Stimulated activated CD4-positive, alpha-beta T cell treated with anti-CD3 and anti-CD28 coated beads, Interleukin-4, amount 100 ng/mL, for 4 hours (primary cell): ENCODE measurements at places on chromosomes 7 and 10.
A peak's percentile ranks its signal among the peaks of the same experiment; 100 is the strongest.

DNA sequence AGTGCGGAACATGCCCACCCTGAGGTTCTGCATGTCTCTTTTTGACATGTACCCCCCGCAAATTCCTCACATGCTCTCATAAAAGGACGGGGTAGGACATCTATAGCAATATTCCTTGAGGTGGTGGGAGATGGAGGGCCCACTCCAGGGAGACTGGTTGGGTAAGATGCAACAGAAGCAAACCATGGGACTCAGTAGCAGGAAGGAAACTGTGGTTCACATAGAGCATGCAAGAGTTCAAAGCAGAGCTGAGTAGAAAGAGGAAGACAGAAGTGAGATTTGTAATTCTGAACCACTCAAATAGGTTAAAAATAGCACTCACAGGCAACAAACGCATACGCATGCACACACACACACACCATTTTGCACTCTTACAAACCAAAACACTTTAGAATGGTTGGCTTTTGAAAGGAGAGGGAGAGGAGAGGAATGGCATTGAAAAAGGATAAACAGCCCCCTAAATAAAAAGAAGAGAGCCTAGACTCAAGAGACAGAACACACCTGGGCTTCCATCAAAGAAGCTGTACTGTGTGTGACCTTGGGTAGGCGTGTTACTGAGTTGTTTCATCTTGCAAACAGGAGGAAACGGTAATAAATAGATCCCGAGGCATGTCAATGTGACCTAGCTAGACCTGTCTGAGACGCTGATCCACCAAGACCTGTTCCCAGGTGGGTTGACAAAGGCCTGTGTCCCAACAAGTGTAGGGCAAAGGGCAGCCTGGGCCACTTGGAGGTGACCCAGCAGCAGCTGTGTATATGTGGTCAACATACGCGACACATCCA, 77.6 kb upstream of the LRRC4 start:
- no peak for DNase-seq

- no peak for DNase-seq
Measured at GRCh38 chr10:44982114-44982460, 3.5 kb upstream of the DEPP1 start.

GRCh38 chr7:111090846-111091245, at the start of gene LRRN3:
TSS of gene LRRN3 (plus strand) at chr7:111091127. CDS start at chr7:111122773, 31,646 bp downstream.
- DNase-seq = peak; percentile 48

- no peak for DNase-seq
Measured at GRCh38 chr10:76301950-76302349, 870.5 kb downstream of the LRMDA start.

DNA sequence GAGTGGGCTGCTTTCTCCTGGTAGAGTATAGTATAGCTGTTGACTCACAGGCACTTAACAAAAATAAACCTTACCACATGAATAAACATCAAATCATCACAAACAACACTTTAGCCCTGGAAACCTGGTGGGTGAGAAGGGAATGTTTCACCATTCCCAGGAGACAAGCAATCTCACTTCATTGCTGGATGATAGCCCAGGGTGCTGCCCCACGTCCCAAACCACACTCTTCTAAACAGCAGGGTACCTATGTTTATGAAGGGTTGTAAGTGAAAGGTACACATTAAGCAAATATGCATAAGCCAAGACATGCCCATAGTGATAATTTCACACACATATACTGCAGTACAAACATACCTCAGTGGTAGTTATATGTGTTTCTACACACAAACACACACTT, 276.2 kb downstream of the FGFR2 start:
- no peak for DNase-seq

DNA sequence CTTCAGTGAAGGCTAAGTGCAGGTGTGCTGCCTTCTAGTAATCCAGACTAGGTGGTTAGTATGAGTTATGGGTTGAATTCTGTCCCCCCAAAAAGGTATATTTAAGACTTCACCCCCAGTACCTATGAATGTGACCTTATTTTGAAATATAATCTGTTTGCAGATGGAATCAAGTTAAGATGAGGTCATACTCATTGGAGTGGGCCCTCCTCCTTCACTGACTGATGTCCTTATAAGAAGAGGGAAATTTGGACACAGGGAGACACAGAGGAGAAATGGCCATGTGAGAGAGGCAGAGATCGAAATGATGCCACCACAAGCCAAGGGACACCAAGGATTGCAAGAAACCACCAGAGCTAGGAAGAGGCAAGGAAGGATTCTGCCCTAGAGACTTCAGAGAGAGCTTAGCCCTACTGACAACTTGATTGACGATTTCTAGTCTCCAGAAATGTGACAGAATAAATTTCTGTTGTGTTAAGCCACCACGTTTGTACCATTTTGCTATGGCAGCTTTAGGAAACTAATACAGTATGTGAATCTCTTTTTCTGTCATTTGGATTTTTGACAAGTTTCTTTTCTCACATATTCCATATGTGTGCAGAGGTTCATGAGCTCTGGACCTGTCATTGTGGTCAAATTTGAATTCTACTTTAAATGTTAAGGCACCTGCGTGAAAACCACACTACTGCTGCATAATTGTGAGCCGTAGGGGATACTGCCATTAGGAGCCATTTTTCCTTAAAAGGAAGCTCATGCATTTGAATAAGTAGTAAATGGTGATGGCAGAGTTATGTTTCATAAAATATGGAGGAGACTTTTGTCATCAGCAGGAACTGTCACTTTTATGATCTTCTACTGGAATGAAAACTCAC, 2.6 kb upstream of the RPA3 start:
- DNase-seq = no peak

GRCh38 chr7:77318019-77318418, 98.1 kb downstream of the GSAP start:
- DNase-seq = no peak

DNA sequence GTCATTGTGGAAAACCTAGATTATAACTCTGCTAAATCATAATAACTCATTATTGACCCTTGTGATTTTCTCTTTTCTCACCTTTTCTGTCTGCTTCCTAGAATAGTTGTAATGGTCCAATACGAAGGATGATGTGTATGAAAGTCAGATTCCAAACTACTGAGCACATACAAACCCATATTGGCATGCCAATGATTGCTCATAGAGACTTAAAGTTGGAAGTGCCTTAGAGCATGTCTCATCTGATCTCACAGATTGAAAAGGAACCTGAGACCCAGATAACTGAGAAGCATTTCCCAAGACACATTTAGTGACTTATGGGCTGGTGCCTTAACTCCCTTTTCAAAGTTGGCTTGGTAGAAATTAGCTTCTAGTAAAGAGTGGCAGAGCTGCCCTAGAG, 594.3 kb downstream of the REEP3 start:
- no peak for DNase-seq

DNA sequence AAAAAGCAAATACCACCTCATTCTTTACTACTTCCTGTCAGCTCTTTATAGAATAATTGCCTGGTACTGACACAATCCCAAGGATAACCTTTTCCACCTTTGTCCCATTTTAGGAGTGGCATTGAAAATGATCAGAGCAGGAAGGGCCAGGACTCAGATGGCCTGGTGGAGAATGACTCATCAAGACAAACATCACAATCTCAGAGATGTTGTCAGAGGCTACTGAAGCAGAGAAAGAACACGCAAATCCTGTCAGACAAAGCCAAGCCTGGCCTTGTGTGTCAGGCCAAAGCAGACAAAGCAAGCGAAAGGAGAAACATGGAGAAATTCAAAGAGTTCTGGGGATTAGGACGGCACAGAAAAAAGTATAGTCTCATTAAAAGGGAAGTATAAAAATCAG, 40.9 kb downstream of the NSUN6 start:
- DNase-seq = no peak

DNA sequence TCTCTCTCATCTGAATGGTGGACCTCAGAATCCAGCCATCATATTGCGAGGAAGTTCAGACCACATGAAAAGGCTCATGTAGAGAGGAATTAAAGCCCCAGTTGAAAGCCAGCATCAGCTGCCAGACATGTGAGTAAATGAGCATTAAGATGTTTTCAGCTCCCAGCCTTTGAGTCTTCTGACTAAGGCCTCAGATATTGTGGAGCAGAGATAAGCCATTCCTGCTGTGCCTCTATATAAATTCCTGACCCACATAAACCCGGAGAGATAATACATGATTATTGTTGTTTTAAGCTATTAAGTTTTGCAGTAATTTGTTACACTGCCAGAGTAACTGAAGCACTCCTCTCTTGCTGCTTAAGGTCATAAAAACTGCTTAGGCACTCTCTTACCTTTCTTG, 14.6 kb downstream of the FAM149B1 start:
- DNase-seq = no peak

- no peak for DNase-seq
Measured at GRCh38 chr10:31343009-31343408, 24.0 kb downstream of the ZEB1 start.

DNA sequence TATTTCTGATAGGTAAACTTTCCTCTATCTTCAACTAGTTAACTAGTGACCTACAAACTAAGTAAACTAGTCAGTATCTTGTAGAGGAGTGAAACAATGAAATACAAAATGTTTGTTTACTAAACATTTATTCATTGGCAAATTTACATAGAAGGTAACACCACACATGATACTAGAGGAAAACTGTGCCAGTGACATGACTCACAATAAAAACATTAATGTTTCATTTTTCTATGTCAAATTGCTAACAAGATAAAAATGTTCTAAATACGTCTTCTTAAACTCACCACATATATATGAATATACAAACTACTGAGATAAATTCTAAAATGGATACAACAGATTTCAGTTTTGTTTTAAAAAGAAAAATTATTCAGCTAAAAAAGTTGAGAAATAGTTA, 471.3 kb downstream of the PARD3 start:
- DNase-seq = no peak

DNA sequence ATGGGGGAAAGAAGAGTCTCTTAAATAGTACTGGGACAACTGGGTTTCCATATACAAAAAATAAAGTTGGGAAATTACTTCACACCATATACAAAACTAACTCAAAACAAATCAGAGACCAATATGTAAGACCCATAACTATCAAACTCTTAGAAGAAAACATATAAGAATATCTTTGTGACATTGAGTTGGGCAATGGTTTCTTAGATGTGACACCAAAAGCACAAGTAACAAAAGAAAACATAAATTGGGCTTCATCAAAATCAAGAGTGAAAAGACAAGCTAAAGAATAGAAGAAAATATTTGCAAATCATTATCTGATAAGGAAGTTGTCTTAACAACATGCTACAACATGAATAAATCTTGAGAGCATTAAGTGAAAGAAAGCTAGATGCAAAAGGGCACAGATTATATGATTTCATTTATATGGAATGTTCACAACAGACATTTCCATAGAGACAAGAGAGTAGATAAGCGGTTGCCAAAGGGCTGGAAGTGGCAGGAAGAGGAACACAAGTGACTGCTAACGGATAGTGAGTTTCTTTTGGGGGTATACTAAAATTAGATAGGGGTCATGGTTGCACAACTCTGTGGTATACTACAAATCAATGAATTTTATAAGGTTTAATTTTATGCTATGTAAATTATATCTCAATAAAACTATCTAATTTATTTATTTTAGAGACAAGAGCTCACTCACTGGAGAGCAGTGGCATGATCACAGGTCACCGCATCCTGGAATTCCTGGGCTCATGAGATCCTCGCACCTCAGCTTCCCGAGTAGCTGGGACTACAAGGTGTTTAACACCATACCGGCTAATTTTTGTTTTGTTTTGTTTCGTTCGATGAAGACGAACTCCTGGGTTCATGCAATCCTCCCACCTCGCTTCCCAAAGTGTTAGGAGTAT, 35.4 kb downstream of the JMJD1C start:
- no peak for DNase-seq

- DNase-seq = no peak
Measured at GRCh38 chr7:38831259-38831996, 77.6 kb downstream of the VPS41 start.

DNA sequence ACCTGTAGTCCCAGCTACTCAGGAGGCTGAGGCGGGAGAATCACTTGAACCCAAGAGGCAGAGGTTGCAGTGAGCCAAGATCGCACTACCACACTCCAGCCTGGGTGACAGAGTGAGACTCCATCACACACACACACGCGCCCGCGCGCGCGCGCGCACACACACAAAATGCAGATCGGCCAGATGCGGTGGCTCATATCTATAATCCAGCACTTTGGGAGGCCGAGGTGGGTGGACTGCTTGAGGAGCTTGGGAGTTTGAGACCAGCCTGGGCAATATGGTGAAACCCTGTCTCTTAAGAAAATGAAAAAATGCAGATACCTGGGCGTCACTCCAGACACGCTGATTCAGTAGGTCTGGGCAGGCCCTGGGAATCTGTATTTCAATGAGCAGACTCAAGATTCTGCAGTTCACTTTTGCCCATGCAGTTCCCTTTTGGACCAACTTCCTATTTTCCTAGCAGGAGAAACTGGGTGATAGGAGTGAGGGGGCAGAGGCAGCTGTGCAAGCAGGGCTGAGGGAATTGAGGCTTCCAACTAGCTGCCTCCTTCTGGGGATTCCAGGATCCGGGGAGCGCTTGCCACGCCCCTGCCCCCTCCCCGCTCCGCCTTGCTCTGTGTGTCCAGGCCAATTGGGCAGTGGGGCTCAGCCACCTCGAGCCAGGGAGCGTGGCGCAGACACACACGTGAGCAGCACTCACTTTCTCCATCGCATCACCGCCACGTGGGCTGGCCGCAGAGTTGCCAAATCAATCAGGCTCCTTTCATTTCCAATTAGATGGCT, 173.6 kb downstream of the SH3PXD2A start:
- DNase-seq = no peak

GRCh38 chr10:47322300-47323061, at the start of gene GDF2:
TSS of gene GDF2 (plus strand) at chr10:47322454. CDS start at chr10:47322669, 215 bp downstream.
- DNase-seq = no peak

GRCh38 chr7:12706900-12707536, 19.6 kb downstream of the ARL4A start:
- no peak for DNase-seq

DNA sequence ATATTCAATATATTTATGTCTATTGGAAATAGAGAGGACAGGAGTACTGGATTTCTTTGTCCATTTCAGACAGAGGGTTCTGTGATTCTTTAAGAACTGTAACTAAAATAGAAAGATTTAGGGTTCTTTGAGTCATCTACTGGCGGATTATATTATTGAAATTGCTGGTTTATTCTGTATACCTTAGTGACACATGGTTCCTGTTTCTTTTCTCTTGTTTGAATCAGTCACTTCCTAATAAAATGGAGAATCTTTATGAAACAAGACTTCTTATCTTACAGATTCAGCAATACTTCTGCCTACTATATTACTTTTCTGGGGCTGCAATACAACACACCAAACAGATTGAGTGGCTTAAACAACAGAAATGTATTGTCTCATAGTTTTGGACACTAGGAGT, 20.8 kb upstream of the ZNF800 start:
- DNase-seq = no peak

DNA sequence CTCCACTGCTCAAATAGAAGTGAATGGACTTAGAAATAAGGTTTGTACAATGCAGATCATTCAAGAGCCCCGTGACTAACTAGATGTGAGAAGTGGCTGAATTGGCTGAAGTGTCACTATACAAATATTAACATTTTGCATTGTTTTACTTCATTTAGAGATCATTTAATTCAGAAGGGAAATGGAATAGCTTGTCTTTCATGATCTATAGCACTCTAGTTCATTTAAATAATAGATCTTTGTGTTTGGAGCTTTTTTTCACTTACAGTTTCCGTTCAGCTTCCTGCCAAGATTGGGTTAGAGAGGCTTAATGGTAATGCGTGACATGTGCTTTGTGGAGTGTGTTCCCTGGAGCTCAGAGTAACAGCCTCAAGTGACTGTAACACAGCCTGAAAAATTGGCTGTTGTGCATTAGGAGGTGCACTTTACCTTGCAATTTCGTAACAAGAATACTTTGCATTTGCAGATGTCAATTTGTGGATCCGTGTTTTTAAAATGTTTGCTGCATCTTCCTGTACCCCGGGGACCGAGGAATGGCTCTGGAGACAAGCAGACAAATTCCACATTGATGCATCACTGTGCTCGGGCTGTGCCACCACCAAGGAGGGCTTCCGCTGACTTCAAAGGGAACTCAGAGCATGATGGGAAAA, 170.3 kb downstream of the NRP1 start:
- no peak for DNase-seq
